ENCODE measurements at places on chromosomes 7 and 10.
A peak's percentile ranks its signal among the peaks of the same experiment; 100 is the strongest.

- no peak for DNase-seq
Measured at GRCh38 chr10:8071006-8071405, 16.5 kb downstream of the GATA3 start.

GRCh38 chr10:80177781-80178636 is 27.3 kb downstream of the ANXA11 start:
- no peak for DNase-seq

DNA sequence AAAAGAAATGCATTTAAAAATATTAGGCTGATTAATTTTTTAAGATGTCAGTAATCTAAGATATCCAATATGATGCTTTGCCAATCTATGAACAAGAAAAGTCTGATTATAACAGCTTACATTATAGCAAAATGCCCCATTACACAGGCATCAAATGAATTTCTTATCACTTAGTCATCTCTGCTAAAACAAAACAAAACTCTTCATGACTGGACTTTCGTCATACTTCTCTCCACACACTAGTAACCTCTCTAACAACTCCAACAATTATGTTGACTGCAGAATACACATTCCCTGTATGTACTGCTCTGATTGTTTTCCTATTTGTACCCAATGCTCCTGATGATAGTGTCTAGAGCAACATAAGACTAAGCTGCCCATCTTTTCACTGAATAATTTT is 3.8 kb upstream of the MKI67 start:
- DNase-seq = no peak

GRCh38 chr10:117543225-117544003 is 868 bp downstream of the EMX2 start:
- DNase-seq = no peak

GRCh38 chr10:33341637-33342036 is 7.2 kb upstream of the NRP1 start:
- DNase-seq = no peak

DNA sequence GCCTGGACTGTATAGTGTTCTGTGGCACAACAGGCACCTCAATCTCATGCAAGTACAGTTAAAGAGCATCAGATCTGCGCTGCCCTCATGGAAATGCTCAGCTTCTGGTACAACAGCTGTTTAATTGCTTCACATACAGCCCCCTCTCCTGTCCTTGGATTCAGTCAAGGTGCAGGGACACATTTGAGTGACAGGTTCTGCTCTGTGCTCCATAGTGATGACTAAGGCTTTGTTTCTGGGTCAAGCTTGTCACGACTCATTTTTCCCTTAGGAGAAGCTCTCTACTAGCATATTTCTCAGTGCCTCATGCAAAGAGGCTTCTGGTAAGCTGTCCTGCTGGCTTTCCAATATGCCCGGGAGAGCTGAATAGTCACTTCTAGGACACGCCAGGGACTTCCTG is 26.8 kb upstream of the MYO3A start:
- DNase-seq = no peak

DNA sequence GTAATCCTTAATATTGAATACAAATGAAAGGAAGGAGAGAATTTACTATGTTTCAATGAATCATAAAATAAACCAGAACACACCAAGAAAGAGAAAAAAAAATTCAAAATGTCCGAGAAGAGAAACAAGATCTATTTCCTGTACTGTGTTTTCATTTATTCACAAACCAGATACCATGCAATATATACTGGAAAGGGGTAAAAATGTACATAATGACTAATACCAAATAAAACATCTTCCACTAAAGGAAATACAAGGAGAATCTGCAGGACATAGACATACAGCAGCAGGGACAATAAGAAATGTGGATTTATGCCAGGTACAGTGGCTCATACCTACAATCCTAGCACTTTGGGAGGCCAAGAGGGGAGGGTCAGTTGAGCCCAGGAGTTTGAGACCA is 24.3 kb upstream of the TMEM26 start:
- DNase-seq = no peak

DNA sequence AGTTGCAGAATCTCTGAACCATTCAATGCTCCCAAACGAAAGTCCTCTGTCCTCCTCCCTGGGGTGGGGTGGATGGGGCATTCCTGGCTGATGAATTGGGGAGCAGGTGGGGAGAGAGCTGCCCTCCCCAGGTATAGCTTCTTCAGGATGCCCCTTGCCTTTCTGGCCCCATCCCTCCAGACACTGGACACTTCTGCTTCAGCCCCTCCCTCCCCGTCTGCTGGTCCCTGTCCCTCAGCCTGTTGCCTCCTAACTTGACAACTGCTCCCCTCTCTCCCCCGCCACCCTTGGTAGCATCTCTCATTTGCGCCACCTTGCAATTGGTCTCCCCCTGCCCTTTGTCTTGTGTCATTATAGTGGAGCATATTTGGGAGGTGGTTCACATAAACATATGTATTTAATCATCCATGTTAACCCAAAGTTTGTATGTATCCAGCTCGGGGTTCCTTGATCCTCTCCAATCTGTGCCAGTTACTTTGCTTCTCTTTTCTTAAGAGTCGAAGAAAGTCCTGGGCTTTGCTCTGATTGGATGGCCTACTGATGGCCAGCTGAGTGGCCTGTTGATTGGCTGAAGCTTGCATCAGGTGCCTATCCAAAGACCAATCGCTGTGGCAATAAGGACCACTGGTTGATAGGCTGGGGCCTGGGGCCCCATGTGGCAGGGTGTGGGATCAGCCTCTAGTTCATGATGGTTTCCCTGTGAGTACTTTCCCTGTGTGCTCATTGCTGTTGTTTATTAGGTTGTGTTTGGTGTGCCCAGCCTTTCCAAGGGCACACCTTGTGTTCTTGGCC is 4.0 kb upstream of the GCK start:
- DNase-seq = no peak

GRCh38 chr10:124151466-124152095 is 58.2 kb upstream of the CHST15 start:
- DNase-seq = no peak

DNA sequence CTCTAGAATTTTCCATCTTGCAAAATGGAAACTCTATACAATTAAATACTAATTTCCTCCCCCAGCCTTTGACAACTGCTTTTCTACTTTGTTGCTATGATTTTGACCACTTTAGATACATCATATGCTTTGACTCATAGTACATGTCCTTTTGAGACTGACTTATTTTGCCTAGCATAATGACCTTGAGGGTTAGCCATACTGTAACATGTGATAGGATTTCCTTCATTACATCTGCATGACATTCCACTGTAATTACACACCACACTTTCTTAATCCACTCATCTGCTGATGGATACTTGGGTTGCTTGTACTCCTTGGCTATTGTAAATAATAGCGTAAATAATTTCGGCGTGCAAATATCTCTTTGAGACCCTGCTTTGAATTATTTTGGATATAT is 127.7 kb downstream of the JAZF1 start:
- no peak for DNase-seq

GRCh38 chr7:95501261-95501832 is 15.6 kb downstream of the ASB4 start:
- DNase-seq = no peak

DNA sequence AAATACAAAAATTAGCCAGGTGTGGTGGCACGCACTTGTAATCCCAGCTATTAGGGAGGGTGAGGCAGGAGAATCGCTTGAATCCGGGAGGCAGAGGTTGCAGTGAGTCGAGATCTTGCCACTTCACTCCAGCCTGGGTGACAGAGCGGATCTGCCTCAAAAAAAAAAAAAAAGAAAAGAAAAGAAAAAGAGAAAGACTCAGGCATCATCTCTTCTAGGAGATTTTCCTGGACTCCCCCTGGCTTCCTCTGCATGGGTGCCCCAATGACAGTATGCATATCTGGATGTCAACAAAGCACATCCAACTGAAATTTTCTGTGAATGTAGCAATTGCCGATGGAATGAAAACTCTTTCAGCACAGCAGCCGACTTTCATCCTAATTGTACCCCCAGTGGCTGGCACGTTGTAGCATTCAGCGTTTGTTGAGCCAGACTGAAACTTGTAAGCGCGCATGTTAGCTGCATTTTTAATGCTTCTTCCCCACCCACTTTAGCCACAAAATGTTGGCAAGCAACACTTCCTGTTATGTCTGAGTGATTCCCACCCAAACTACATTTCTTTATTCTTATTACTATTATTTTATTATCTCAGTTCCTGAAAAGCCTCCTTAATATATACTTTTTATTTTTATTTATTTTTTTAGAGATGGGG is 70.2 kb downstream of the PRTFDC1 start:
- DNase-seq = no peak

DNA sequence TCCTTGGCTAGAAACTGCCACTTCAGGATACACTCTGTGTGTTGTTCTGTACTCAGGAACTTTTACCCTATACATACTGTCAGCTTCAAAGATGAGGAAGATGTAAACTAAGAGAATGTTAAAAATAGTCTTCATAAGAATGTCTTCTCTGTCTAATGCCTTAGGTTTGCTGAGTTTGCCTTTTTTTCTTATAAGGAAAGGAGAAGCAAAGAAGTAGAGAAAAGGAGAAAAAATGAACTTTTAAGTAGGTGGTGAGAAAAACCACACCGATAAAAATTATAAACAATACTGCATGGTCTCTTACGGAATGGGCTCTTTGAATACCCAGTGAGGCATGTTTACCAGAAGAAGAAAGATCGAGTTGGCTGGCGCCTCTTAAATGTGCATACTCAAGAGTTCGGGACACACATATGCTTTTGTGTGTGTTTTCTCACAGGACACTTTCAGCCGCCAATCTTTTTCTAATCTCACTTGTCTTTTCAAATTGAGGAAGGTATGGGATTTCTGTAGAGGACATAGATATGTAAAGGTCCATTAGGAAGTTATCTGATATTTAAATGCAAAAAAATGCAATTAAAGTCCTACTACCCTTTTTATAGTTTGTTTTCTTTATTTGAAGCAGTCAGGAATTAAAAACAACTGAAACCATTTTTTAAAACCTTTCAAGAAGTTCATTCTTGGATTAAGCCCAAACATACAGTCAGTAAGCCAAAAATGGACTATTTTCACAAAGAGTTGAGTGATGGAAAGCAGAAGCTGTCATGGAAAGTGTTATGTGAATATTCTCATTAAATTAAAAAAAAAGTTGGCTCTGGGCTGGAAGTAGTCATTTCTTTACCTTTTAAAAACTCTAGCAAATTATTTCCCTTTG is 100.6 kb upstream of the MDFIC start:
- DNase-seq = no peak

GRCh38 chr7:92244808-92245486 is 767 bp downstream of the KRIT1 start:
- DNase-seq = no peak

GRCh38 chr7:97480772-97481390 is 251.0 kb upstream of the TAC1 start:
- peak; percentile 45 for DNase-seq

GRCh38 chr10:73414230-73414945 is 530 bp upstream of the ANXA7 start:
- no peak for DNase-seq

GRCh38 chr7:149004405-149005370 is 23.6 kb downstream of the PDIA4 start:
- no peak for DNase-seq

Data from NCI-H187 (cell line).